CD8-positive, alpha-beta memory T cell (primary cell): ENCODE measurements at places on chromosomes 12 and 14. TPM values are rescaled to one million over a fixed set of nuclear protein-coding genes. Genes with fewer than 3 reads are reported as not detected.

Gene PPM1H
- 0.13 TPM for total RNA-seq

Gene BAZ2A
- 87.3 TPM for total RNA-seq

Gene CLEC1B
- total RNA-seq: not detected

Gene C1QL4
- total RNA-seq: not detected

Gene ERBB3
- total RNA-seq: 1.9 TPM

- H3K4me1 ChIP-seq: peaks cover 65% of the 10 kb centered on the region
- peaks cover 6% of the 10 kb centered on the region for H3K36me3 ChIP-seq
- DNase-seq: no peak
These were observed 5.2 kb downstream of the TRAFD1 start for GRCh38 chr12:112130441-112130998.

GRCh38 chr14:34956931-34957330 is 25.9 kb upstream of the SRP54 start:
- H3K36me3 ChIP-seq: no peaks in the 10 kb centered on the region
- no peaks in the 10 kb centered on the region for H3K4me1 ChIP-seq

- H3K27ac ChIP-seq: peak overlapping the region; percentile 44
- peak overlapping the region; percentile 53 for H3K4me3 ChIP-seq
- no peaks in the 10 kb centered on the region for H3K36me3 ChIP-seq
- no peaks in the 10 kb centered on the region for H3K27me3 ChIP-seq
- H3K4me1 ChIP-seq: peaks cover 42% of the 10 kb centered on the region
These were observed 1.0 kb downstream of the IGFBP6 start for GRCh38 chr12:53098354-53098981.

GRCh38 chr12:110684312-110684836 is 4.5 kb downstream of the HVCN1 start:
- H3K27me3 ChIP-seq: no peaks in the 10 kb centered on the region
- H3K36me3 ChIP-seq: no peaks in the 10 kb centered on the region
- no peak overlapping the region for H3K27ac ChIP-seq
- H3K4me3 ChIP-seq: no peak overlapping the region

DNA sequence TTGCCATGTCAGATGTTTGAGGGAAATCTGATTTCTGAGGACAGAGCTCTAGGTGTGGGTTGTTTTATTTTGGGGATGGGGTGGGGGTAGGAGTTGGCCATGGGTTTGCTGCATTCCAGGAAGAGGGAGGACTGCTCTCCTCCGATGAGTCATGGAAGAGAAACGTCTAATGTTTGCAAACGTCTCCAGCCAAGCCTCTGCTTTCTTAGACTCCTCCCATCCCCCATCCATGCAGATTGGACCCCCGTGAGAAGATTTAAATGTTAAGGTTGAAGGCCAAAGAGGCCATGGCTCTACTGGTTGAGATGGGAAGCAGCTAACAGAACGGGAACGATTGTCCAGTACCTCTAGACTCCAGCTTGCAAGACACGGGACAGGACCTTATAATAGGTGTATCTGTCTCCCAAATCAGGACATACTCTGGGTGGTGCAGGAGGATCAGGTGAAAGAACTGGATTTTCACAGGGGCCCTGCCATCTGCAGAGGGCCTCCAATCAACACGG is 11.4 kb upstream of the ATP2A2 start:
- no peaks in the 10 kb centered on the region for H3K4me1 ChIP-seq
- H3K4me3 ChIP-seq: no peak overlapping the region
- H3K36me3 ChIP-seq: no peaks in the 10 kb centered on the region
- H3K27ac ChIP-seq: peak overlapping the region; percentile 54

DNA sequence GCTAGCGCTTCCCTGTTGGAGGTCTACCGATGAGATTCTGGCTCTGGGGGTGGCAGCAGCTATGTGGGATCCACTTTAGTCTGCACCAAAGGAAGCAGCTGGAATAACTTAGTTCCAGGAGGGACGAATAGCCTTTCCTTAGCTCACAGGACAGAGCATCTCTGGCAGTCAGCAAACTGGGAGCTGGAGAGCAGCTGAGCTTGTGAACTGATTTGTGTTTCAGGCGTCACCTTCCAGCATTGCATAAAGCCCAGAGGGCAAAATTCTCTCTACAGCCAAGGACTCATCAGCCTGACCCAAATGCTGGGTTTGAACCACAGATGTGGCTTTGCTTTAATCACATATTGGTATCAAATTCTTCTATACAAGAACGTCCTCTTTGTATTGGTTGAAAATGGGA is 81.9 kb upstream of the PELI2 start:
- no peak overlapping the region for H3K27ac ChIP-seq
- DNase-seq: no peak
- no peaks in the 10 kb centered on the region for H3K36me3 ChIP-seq
- no peaks in the 10 kb centered on the region for H3K4me1 ChIP-seq

DNA sequence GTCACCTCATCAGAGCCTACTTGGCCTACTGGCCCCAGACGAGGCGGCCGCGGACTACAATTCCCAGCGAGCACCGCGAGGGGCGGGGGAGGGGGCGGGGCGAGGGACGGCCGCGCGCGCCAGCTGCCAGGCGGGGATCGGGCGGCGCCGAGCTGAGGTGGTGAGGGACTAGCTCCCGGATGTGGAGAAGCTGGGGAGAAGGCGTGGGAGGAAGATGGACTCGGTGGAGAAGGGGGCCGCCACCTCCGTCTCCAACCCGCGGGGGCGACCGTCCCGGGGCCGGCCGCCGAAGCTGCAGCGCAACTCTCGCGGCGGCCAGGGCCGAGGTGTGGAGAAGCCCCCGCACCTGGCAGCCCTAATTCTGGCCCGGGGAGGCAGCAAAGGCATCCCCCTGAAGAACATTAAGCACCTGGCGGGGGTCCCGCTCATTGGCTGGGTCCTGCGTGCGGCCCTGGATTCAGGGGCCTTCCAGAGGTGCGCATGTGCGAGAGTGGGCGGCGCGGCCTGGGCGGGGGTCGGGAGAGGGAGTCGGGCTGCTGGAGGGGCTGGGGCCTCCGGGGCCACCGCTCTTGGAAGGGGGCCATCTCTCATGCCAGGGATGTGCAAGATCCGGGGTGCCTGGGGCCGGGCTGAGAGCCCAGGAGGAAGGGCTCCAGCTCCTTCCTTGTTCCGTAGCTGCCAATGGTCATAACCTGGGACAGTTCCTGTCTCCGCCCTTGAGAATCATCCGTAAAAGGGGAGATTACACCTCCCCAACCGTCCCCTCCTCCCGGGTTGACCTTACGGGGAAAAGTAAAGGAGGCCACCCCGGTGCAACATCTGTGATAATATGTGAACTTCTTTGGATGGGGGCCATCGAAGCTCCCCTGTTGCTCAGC is at the start of gene CMAS:
Gene CMAS, plus strand, starts transcription at position 129 of the 878 bp plus-strand sequence. Its CDS starts 86 bp downstream, at position 215.
- H3K4me3 ChIP-seq: peak within 1 kb of the TSS; percentile 82
- H3K4me1 ChIP-seq: peaks cover 23% of the 10 kb centered on the region
- H3K27me3 ChIP-seq: no peaks in the 10 kb centered on the region
- peak; percentile 74 for DNase-seq
- no peaks in the 10 kb centered on the region for H3K36me3 ChIP-seq

DNA sequence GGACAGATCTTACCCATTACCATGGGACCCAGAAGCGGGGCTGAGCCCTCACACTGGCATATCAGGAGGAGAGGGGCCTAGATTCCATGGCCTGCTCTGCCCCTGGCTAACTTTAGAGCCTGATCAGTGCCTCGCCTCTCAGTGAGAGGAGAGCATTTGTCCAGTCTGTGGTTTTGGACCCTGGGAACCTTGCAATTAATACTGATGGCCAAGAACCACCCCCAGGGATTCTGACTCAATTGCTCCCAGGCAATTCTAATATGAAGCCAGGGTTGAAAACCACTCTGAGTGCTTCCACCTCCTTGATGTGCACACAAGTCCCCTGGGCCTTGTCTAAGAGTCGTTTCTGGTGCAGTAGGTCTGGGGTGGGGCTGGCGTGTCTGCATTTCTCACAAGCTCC is 67.7 kb downstream of the CALM1 start:
- H3K27ac ChIP-seq: no peak overlapping the region
- H3K4me1 ChIP-seq: no peaks in the 10 kb centered on the region
- H3K36me3 ChIP-seq: no peaks in the 10 kb centered on the region
- no peaks in the 10 kb centered on the region for H3K27me3 ChIP-seq

- no peaks in the 10 kb centered on the region for H3K36me3 ChIP-seq
- no peaks in the 10 kb centered on the region for H3K27me3 ChIP-seq
- no peak for DNase-seq
- no peaks in the 10 kb centered on the region for H3K4me1 ChIP-seq
- no peak overlapping the region for H3K27ac ChIP-seq
These were observed 186.4 kb downstream of the ITPR2 start for GRCh38 chr12:26646571-26646970.
